ENCODE measurements at places on chromosomes 2 and 18. TPM values are rescaled to one million over a fixed set of nuclear protein-coding genes. Genes with fewer than 3 reads are reported as not detected.

Gene NEDD4L
- 24.0 TPM for total RNA-seq

Gene DSG2
- total RNA-seq: 30.5 TPM

- DNase-seq: no peak
Measured at GRCh38 chr2:107108556-107108955, 222.6 kb upstream of the ST6GAL2 start.

GRCh38 chr2:70069049-70069448 is 18.2 kb upstream of the PCBP1 start:
- DNase-seq: peak; percentile 83

Gene CELF4
- not detected for total RNA-seq

- no peak for DNase-seq
Measured at GRCh38 chr18:63111671-63112402, 207.7 kb downstream of the BCL2 start.

GRCh38 chr2:235070063-235070706 is 118.4 kb downstream of the SH3BP4 start:
- DNase-seq: no peak

Gene LYPD1
- not detected for total RNA-seq

Gene LCT
- total RNA-seq: 0.11 TPM

All from GM12878 (cell line).